ENCODE measurements at places on chromosomes 13 and 19. TPM values are rescaled to one million over a fixed set of nuclear protein-coding genes. Genes with fewer than 3 reads are reported as not detected.

- no peaks in the 10 kb centered on the region for H3K27me3 ChIP-seq
- H3K4me1 ChIP-seq, result no peaks in the 10 kb centered on the region
- DNase-seq, result no peak
- no peak overlapping the region for H3K27ac ChIP-seq
- no peaks in the 10 kb centered on the region for H3K36me3 ChIP-seq
These were observed 56.9 kb downstream of the LACC1 start for GRCh38 chr13:43936647-43937046.

GRCh38 chr13:88764103-88764502, 1092.9 kb downstream of the SLITRK5 start:
- no peak overlapping the region for H3K27ac ChIP-seq
- no peak for DNase-seq
- no peaks in the 10 kb centered on the region for H3K4me1 ChIP-seq

- H3K27ac ChIP-seq, result no peak overlapping the region
- H3K27me3 ChIP-seq, result peaks cover 7% of the 10 kb centered on the region
- H3K4me3 ChIP-seq, result no peak overlapping the region
- no peaks in the 10 kb centered on the region for H3K4me1 ChIP-seq
- H3K36me3 ChIP-seq, result no peaks in the 10 kb centered on the region
These were observed 261.4 kb upstream of the RXFP2 start for GRCh38 chr13:31477961-31478360.

DNA sequence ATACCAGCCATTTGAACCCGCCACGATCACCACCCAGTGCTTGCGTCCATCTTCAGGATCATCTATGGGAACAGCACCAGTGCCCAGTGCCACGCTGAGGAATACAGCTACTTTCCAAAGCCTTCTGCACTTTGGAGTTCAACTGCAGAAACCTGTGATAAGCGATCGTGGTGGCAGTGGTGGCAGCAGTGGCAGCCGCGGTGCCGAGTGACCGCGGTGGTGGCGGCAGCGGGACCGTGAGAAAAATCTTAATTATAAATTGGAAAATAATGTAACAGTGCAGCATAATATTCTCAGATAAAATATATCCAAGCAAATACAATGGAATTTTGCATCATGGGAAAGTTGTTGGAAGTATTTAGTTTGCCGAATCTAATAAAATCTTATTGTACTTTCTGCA, 2270.9 kb downstream of the PCDH9 start:
- H3K27me3 ChIP-seq, result no peaks in the 10 kb centered on the region
- no peak overlapping the region for H3K4me3 ChIP-seq
- H3K4me1 ChIP-seq, result no peaks in the 10 kb centered on the region
- H3K27ac ChIP-seq, result no peak overlapping the region

ZNF586 gene
- 51.1 TPM for total RNA-seq

DNA sequence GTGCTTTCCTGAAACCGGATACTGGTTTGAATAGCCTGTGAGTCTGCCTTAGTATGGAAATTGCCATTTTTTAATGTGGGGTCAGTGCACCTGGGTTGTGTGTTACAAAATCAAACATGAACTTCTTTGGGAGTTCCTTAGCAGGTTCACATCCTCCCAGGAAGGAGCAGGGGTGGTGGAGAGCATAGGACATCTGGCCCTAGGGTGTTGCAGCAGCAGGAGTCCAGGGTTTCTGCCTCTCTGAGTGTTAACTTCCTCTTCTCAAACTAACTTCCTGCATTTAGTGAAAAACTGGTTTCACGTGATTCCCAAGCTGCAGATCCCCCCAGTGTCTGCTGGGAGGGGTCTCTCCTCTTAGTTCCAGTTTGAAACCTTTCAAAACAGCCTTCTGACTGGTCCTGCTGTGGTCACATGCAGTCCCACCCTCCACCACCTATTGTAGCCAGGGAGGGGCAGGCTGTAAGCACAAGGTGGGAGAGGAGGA, 7.2 kb downstream of the RNASEH2B start:
- no peaks in the 10 kb centered on the region for H3K27me3 ChIP-seq
- no peaks in the 10 kb centered on the region for H3K36me3 ChIP-seq
- H3K4me1 ChIP-seq, result peaks cover 29% of the 10 kb centered on the region
- no peak overlapping the region for H3K27ac ChIP-seq

GRCh38 chr19:45100846-45101252, 7.9 kb downstream of the PPP1R37 start:
- H3K36me3 ChIP-seq, result peaks cover 6% of the 10 kb centered on the region
- no peak overlapping the region for H3K4me3 ChIP-seq
- no peak for DNase-seq
- no peaks in the 10 kb centered on the region for H3K27me3 ChIP-seq
- H3K4me1 ChIP-seq, result peaks cover 70% of the 10 kb centered on the region

DNA sequence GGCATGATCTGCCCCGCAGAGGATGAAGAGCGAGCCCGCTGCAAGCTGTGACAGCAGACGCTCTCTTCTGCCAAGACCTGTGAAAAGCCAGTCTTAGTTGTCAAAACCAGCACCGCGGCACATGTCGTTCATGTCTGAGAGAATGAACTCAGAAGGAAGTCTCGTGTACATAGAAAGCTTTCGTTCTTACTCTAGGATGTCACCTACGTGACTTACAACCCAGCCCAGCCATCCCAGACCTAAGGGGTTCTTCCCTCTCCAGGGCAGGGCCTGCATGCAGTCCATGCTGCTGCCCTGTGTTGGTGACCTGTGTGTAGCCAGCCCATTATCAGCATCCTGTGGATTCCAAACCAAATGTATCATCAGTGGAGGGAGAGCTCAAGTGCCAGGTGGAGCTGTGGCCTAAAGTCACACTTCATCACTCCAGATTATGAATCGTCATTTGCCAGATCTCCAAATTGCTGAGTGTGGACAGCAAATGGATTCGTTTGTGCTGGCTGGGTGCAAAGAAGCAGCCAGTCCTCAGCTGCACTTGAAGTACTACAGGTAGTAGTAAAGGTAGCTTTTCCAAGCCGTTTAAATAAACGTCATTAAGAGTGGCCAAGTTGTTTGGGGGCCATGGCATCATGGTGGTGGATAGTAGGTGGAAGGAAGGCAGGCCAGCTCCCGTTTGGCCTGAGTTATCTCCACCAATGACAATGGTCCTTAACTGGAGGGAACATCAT, 73.9 kb upstream of the GPR183 start:
- H3K4me1 ChIP-seq, result peaks cover 89% of the 10 kb centered on the region
- H3K4me3 ChIP-seq, result no peak overlapping the region
- H3K27me3 ChIP-seq, result no peaks in the 10 kb centered on the region
- peaks cover 32% of the 10 kb centered on the region for H3K36me3 ChIP-seq

DNA sequence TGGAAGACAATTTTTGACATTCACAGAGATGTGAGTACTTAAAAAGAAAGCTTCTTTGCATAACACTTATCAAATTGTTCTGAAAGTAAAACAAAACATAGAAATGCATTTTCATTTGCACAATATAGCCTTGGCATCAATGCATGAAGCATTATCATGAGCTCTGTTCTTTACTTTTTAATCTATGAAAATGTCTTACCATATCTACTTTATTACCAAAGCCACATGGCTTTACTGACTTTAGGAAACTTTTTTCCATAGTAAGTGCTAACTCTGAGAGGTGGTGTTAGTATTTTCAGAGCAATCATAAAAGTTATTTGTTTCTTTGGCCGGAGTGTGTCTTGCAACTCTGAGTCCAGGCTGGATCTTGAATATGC, 10.5 kb downstream of the TNFRSF19 start:
- peaks cover 29% of the 10 kb centered on the region for H3K27me3 ChIP-seq
- no peak for DNase-seq
- no peak overlapping the region for H3K4me3 ChIP-seq
- H3K27ac ChIP-seq, result no peak overlapping the region
- H3K4me1 ChIP-seq, result peaks cover 18% of the 10 kb centered on the region

GRCh38 chr13:41495044-41495443, 37.7 kb downstream of the RGCC start:
- H3K4me1 ChIP-seq, result peaks cover 74% of the 10 kb centered on the region
- H3K36me3 ChIP-seq, result no peaks in the 10 kb centered on the region
- no peak overlapping the region for H3K4me3 ChIP-seq
- H3K27me3 ChIP-seq, result no peaks in the 10 kb centered on the region
- DNase-seq, result no peak

- DNase-seq, result no peak
- H3K4me1 ChIP-seq, result no peaks in the 10 kb centered on the region
- H3K4me3 ChIP-seq, result no peak overlapping the region
- H3K36me3 ChIP-seq, result no peaks in the 10 kb centered on the region
These were observed 12.1 kb downstream of the GPC6 start for GRCh38 chr13:93238711-93239110.

SIAH3 gene
- 1.3 TPM for total RNA-seq

PGLYRP1 gene
- not detected for total RNA-seq

RETN gene
- not detected for total RNA-seq

EEF2 gene
- 2,866 TPM for total RNA-seq

- no peak for DNase-seq
- H3K4me3 ChIP-seq, result no peak overlapping the region
- peaks cover 21% of the 10 kb centered on the region for H3K4me1 ChIP-seq
- H3K27ac ChIP-seq, result no peak overlapping the region
- no peaks in the 10 kb centered on the region for H3K36me3 ChIP-seq
These were observed 471.0 kb downstream of the COG6 start for GRCh38 chr13:40126306-40127085.

FFAR1 gene
- not detected for total RNA-seq

DNA sequence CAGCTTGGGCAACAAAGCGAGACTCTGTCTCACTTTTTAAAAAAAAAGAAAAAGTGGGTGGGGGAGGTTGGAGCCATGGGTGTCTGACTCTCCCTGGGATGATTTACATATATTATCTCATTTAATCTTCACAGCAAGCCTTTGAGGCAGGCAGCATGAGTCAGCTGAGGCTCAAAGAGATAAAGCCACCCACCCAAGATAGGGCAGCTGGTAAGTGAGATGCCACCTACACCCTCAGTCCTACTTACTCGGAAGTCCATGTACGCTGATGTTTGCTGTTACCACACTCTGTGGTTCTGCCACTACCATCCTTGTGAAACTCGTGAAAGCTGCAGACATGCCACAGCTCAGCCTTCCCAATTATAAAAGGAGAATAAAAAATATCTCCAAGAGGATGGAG, 142.0 kb upstream of the TSHZ3 start:
- no peaks in the 10 kb centered on the region for H3K27me3 ChIP-seq
- no peaks in the 10 kb centered on the region for H3K4me1 ChIP-seq
- H3K4me3 ChIP-seq, result no peak overlapping the region
- no peaks in the 10 kb centered on the region for H3K36me3 ChIP-seq
- no peak for DNase-seq
- H3K27ac ChIP-seq, result no peak overlapping the region

GNG7 gene
- total RNA-seq, result 5.7 TPM

Data from CD4-positive, alpha-beta T cell (primary cell).